Esophagus squamous epithelium (tissue), 5 donors: ENCODE measurements at places on chromosomes 6 and 20.

DNA sequence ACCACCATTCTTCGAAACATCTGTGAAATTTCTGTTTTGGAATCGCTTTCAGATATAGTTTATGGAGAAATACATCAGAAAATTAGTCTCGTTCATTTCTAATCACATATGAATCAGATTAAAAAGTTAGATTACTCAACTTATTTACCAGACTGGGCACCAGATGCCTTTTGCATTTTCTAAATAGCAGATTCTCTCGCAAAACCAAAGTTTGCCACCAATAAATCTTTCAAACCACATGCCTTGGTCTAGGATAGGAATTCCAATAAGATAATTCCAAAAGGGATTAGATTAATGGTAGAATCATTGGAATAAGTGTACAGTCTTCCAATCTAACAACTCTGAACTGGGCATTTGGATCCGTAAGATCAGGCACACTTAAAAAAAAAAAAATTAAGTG is 160.4 kb upstream of the TAB2 start:
- no peak for DNase-seq

- DNase-seq: no peak
Measured at GRCh38 chr6:36559011-36559793, 11.9 kb upstream of the STK38 start.

- no peak for DNase-seq
Measured at GRCh38 chr6:75933387-75933975, 139.0 kb downstream of the IMPG1 start.

DNA sequence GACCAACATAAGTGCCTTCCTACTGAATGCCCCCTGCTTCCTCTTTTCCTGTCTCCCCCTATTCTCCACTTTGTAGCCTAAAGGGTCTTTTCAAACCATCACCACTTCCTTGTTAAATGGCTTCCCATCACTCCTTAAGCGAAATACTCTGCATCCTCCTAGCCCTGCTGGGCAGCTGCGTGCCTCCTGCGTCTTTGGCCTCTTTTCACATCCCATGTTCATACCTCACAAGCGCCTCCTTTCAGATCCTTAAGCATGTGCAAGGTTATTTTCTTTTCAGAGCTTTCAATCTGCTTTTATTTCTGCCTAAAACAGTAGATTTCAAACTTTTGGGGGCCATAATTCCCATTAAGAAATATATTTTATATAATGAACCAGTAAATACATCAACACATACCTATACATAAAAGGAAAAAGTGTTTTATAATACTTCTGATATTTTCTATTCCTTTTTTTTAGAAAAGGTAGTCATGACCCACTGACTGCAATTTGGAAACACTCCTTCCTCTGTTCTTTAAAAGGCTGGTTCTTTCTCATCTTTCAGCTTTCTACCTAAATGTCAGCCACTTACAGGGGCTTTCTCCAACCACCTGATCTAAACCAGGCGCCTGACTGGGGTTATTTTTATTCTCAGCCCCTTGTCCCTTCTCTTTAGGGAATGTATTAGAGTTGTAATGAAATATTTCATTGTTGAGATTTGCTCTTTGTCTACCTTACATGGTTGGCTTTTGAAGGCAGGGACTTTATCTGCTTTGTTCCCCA is 84.1 kb downstream of the PRDM1 start:
- DNase-seq: no peak

DNA sequence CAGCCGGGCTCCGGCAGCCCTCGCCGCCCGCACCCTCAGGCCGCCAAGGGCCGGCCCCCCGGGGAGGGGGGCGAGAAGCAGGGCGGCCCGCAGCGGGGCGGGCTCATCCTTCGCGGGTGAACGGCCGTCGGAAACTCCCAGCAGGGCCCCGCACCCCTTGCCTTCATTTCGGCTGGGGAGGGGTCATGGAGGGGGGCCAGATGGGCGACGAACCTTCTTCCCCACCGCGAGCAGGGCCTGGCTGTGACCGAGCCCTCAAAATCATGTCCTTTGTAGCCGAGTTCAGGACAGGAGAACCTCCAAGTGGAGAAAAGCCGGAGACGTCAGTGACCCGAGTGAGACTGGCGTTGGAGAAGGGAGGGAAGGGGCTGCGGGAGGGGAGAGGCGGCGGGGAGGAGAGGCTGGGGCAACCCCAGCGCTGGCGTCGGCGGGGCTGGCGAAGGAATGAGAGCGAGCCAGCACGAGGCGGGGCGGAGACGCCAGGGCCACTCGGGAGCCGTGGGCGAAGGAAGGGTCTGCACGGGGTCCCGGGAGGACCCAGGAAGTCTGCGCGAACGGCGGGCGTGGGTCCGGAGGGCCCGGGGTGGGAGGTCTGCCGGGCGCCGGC is 571 bp upstream of the FOXC1 start:
- no peak for DNase-seq

DNA sequence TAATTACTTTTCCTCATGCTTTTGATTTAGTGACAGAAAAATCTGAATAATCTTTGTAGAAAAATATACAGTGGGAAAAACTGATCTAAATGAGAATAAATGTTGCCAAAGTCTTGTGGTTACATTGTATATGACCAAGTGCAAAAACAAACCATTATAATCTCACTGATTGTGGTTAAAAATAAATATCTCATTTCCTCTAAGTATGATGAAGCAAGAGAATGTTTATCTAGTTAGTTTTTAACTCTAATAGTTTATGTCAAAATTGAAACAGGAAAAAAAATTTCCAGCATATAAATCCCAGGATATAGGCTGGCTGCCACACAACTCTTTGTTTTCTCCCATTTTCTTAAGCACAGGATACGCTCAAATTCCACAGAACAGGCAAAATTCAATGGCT is 392.7 kb upstream of the ID4 start:
- DNase-seq: no peak

GRCh38 chr6:164097551-164098398 is 683.3 kb downstream of the QKI start:
- no peak for DNase-seq

- DNase-seq: no peak
Measured at GRCh38 chr20:59752101-59752586, 147.8 kb downstream of the PHACTR3 start.

DNA sequence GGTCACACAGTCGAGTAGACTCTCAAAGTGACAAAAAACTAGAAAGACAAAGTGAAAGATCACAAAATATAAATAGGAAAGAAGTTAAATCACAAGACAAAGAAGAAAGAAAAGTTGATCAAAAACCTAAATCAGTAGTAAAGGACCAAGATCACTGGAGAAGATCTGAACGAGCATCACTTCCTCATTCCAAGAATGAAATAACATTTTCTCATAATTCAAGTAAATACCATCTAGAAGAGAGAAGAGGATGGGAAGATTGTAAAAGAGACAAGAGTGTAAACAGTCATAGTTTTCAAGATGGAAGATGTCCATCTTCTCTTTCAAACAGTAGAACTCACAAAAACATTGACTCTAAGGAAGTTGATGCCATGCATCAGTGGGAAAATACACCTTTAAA is 31.6 kb upstream of the GJA10 start:
- DNase-seq: no peak

DNA sequence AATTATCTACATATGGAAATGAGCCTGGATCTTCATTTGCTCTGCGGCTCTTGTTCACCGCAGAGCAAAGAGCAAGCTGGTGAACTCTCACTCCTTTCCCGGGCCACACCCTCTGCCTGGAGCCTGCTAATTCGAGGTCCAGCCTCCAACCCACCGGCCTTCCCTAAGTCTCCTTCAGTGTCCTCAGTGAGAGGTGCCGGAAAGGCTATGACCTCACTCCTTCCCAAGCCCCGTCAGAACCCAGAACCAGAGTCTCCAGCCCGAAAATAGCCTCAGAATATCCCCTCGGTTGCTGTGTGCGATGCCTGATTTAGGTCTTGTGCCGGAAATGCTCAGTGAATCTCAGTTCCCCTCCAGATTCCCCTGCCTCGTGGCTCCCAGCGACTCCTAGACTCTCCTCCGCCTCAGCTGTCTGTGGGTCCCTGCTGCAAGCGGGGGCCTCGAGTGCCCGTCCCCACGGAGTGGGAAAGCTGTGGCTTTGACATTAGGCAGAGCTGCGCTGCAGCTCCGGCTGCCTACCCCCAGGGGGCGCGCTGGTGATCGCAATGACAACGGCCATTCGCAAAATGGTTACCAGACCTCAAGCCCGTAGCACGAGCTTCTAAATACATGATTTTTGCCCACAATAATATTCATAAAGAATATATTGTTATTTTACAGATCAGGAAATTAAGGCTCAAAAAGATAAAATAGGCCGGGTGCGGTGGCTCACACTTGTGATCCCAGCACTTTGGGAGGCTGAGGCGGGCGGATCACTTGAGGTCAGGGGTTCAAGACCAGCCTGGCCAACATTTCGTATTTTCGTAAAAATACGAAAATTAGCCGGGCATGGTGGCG is 4.1 kb upstream of the BNIP5 start:
- no peak for DNase-seq

- DNase-seq: no peak
Measured at GRCh38 chr20:25247956-25248785, at the start of gene PYGB. Gene PYGB, plus strand, starts transcription at chr20:25248085. Its CDS starts 94 bp downstream, at chr20:25248179.

DNA sequence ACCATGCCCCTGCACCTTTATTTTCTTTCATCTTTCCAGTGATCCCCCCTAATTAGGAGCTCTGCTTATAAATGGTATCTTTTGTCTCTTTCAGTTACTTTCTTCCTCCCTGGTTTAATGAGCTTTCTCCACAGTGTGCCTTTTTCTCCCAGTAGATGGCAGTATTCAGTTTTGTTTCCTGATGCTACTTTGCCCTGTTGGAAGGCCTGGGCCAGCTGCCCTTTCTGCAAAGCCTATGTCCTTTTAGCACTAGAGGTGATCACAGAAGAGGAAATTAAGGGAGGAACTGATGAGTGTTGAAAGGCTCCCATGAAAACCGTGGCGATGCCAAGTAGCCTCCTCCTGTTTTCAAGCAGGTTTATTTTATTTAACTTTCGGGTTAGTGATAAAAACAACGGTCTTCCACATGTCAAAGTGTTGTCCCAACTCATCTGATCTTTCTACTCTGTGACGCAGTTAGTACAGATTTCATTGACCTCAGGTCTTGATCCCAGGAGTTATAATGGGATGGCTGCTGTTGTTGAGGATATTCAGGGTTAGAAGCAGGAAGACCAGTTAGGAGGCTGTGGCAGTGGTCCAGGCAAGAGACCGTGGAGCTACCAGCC is 184.2 kb upstream of the BMP2 start:
- DNase-seq: no peak

- no peak for DNase-seq
Measured at GRCh38 chr20:19975901-19976300, 41.3 kb upstream of the NAA20 start.

GRCh38 chr6:127561660-127562059 is 15.3 kb upstream of the C6orf58 start:
- DNase-seq: no peak

GRCh38 chr6:36126553-36127458 is 3.5 kb upstream of the MAPK13 start:
- no peak for DNase-seq

DNA sequence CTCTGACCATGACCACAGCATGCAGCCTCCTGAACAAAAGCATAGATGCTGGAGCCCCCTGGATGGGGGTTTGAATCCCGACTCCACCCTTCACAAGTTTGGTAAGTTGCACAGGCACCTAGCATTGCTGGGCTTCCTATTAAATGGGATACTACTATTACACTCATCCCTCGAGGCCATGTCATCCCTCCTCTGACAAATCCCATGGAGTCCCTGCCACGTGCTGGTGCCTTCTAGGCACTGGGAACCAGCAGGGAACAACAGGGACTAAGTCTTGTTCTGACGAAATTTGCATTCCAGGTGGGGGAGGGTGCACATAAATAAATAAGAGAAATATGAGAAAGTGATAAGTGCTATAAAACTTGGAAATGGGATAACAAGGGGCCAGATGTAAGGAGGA is 15.3 kb upstream of the SIRPA start:
- no peak for DNase-seq

- DNase-seq: no peak
Measured at GRCh38 chr6:3226042-3226441, 1.4 kb downstream of the TUBB2B start.

- DNase-seq: no peak
Measured at GRCh38 chr6:128138694-128139093, 237.8 kb upstream of the THEMIS start.

DNA sequence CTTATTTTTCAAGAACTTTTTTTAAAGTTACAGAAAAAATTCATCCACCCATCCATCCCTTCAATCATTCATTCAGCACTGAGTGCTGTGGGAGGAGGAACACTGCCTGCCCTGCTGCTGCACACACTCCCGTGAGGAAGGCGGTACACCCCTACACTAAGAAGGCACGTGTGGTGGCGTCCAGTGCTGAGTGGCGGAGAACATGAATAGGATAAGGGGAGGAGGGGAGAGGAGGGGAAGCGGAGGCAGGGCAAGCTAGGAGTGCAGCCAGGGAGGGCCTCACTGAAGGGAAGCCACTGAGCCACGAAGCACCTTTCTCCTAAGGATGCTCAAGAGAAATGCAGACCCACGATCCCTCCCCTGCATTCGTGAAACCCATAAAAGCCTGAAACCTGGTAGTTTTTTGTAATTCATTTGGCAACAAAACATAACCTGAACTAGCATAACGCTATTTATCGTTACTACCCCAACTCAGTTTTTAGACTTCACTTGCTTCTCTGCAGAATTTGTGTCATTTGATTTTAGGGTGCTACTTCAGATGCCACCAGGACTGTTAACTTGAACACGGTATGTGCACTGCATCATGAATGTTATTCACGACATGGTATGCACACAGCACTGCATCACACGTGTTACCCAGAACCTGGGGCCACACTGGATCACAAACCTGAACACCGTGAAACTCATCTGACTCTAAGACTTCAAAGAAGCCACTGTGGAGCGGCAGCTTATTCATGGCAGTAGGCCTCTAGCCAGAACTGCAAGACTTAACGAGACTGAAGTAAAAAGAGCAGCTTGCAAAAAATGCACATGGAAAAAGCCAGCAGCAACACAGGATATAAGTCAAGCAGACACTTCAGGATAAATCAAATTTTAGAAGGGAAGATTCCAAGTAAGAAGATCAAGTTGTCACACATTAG is 3.5 kb downstream of the RNASET2 start:
- no peak for DNase-seq

GRCh38 chr6:166052837-166053236 is 114.8 kb downstream of the TBXT start:
- no peak for DNase-seq

- DNase-seq: no peak
Measured at GRCh38 chr6:17542243-17542642, 57.9 kb upstream of the FAM8A1 start.

- DNase-seq: no peak
Measured at GRCh38 chr6:34543421-34543820, 12.7 kb downstream of the SPDEF start.

- no peak for DNase-seq
Measured at GRCh38 chr20:53940907-53941545, 129.4 kb downstream of the BCAS1 start.

DNA sequence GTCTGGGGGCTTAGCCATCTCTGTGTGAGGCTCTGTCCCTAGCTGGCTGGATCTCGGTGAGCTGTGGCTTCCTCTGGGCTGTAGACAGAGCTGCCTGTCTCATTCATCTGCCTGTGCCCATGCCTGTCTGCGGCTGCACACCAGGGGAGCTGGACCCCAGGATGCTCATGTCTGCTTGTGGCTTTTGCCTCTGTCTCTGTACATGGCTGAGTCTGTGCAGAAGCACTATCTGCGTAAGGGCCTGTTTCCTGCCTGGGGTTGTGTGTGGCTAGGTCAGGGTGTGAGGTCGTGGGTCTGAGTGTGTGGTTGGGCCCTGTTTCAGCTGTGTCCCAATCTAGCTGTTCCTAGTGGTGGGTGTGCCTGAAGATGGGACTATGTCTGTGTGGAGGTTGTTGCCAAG is 68.2 kb downstream of the CDH22 start:
- no peak for DNase-seq

- DNase-seq: no peak
Measured at GRCh38 chr6:108565091-108565766, 4.5 kb downstream of the FOXO3 start.
